Sigmoid colon (tissue), 7 donors: ENCODE measurements at places on chromosomes 12 and 14. TPM values are rescaled to one million over a fixed set of nuclear protein-coding genes. Genes with fewer than 3 reads are reported as not detected.

DNA sequence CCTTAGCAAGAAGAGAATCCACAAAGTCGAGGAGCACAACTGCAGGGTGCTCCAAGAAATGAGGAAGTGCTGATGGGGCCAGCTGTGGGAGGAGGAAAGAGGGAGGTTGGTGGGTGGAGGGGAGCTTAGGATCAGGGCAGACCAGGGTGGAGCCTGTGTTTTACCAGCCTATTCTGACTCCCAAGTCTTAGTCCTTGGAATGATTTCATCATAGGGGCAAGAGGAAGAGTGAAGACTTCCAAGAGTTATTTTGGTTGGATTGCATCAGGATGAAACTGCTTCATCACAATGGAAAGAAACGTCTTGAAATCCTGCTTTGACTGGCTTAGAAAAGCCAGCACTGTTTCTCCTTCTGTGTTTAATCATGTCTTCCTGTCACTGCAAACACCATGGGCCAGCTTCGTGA, 194.0 kb downstream of the DPF3 start:
- DNase-seq: peak; percentile 71
- H3K4me3 ChIP-seq: no peak overlapping the region
- no peaks in the 10 kb centered on the region for H3K36me3 ChIP-seq
- no peak overlapping the region for H3K27ac ChIP-seq
- no peaks in the 10 kb centered on the region for H3K27me3 ChIP-seq

DNA sequence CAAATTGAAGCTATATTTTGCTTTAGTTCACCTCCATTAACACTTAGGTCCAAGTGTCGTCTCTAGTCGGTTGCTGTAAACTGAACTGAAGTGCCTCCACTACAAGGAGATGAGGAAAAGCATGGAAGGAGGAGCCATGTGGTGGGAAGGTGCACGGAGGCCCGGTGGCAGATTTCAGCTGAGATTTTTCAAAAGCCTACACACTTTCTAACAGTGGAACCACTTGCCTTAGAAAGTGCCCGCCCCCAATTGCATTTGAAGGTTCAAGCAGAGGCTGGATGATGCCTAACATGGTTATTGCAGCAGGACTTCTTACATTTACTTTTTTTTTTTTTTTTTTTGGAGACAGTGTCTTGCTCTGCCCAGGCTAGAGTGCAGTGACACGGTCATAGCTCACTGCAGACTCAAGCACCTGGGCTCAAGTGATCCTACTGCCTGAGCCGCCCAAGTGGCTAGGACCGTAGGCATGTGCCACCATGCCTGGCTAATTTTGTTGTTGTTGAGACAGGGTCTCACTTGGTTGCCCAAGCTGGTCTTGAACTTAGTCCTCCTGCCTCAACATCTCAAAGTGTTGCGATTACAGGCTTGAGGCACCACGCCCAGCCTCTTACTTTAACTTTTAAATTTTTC, 27.6 kb downstream of the EML1 start:
- peak overlapping the region; percentile 69 for H3K27ac ChIP-seq
- no peak for DNase-seq
- peaks cover 54% of the 10 kb centered on the region for H3K4me1 ChIP-seq
- no peaks in the 10 kb centered on the region for H3K36me3 ChIP-seq
- H3K27me3 ChIP-seq: no peaks in the 10 kb centered on the region

The MYL6 gene
- total RNA-seq: 9,553 TPM

DNA sequence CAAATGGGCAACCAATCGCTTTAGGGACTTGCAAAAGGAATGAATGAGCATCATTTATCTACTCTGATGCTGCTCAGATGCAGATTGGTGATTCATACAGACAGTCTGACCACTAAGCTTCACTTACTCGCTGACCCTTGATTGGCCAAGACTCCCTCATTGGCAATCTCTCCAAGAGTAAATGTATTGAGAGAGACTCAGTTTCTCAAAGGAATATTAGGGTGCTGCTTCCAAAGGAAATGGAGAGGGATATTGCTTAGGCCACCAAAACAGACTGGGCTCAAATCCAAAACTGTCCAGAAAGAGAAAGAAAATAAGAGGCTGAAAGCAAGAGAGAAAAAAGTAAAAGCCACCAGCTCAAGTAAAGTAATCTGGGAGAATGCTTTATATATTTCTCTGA, 785.2 kb downstream of the GALC start:
- no peaks in the 10 kb centered on the region for H3K27me3 ChIP-seq
- H3K36me3 ChIP-seq: no peaks in the 10 kb centered on the region
- H3K27ac ChIP-seq: no peak overlapping the region
- DNase-seq: no peak
- no peak overlapping the region for H3K4me3 ChIP-seq

GRCh38 chr14:94143239-94143638, 13.8 kb upstream of the IFI27L2 start:
- H3K4me3 ChIP-seq: no peak overlapping the region
- no peaks in the 10 kb centered on the region for H3K27me3 ChIP-seq
- no peaks in the 10 kb centered on the region for H3K4me1 ChIP-seq
- no peak overlapping the region for H3K27ac ChIP-seq

GRCh38 chr12:13173012-13173932, 23.3 kb upstream of the EMP1 start:
- peak; percentile 90 for DNase-seq
- no peak overlapping the region for H3K4me3 ChIP-seq
- H3K36me3 ChIP-seq: no peaks in the 10 kb centered on the region
- peak overlapping the region; percentile 63 for H3K27ac ChIP-seq
- H3K4me1 ChIP-seq: no peaks in the 10 kb centered on the region

- H3K27me3 ChIP-seq: no peaks in the 10 kb centered on the region
- H3K27ac ChIP-seq: no peak overlapping the region
- H3K36me3 ChIP-seq: no peaks in the 10 kb centered on the region
- H3K4me1 ChIP-seq: peaks cover 6% of the 10 kb centered on the region
- H3K4me3 ChIP-seq: no peak overlapping the region
- no peak for DNase-seq
Observed at GRCh38 chr12:107649661-107650061, 35.9 kb upstream of the PWP1 start.

The FAM186B gene
- 0.16 TPM for total RNA-seq

GRCh38 chr14:99544991-99545390, 59.0 kb downstream of the CCDC85C start:
- H3K4me3 ChIP-seq: no peak overlapping the region
- H3K27me3 ChIP-seq: no peaks in the 10 kb centered on the region

GRCh38 chr12:30887226-30887625, 39.3 kb upstream of the TSPAN11 start:
- no peaks in the 10 kb centered on the region for H3K27me3 ChIP-seq
- H3K36me3 ChIP-seq: no peaks in the 10 kb centered on the region
- H3K27ac ChIP-seq: no peak overlapping the region
- H3K4me3 ChIP-seq: no peak overlapping the region

The RHOJ gene
- 28.5 TPM for total RNA-seq

The SLC22A17 gene
- total RNA-seq: 38.8 TPM

The AGAP2 gene
- total RNA-seq: 1.4 TPM

GRCh38 chr12:1328391-1328790, 266.0 kb downstream of the FBXL14 start:
- H3K4me3 ChIP-seq: no peak overlapping the region
- peak; percentile 70 for DNase-seq
- H3K36me3 ChIP-seq: no peaks in the 10 kb centered on the region
- no peaks in the 10 kb centered on the region for H3K27me3 ChIP-seq
- H3K4me1 ChIP-seq: no peaks in the 10 kb centered on the region

The ZNF740 gene
- 15.1 TPM for total RNA-seq

DNA sequence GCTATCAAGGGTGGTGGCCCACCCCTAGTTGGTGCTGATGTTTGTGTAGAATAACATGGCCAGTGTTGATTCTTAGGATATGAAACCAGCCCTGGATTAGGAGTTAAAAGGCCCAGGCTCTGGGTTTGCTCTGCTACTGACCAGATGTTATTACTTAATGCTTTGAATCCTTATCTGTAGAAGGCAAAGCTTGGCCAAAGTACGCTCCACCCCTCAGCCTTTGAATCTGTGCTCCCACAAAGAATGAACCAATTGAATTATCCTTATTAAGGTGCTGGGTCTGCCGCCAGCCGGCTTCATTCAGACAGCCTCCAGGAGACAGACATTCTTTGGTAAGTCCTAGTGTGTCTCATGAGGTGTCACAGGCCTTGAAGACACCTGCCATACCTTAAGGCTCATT, 41.8 kb downstream of the AKAP3 start:
- peaks cover 18% of the 10 kb centered on the region for H3K4me1 ChIP-seq
- no peak for DNase-seq
- H3K4me3 ChIP-seq: no peak overlapping the region
- no peaks in the 10 kb centered on the region for H3K27me3 ChIP-seq
- no peak overlapping the region for H3K27ac ChIP-seq
- peaks cover 14% of the 10 kb centered on the region for H3K36me3 ChIP-seq

- no peak overlapping the region for H3K27ac ChIP-seq
- no peaks in the 10 kb centered on the region for H3K27me3 ChIP-seq
- H3K4me1 ChIP-seq: peaks cover 17% of the 10 kb centered on the region
- H3K36me3 ChIP-seq: no peaks in the 10 kb centered on the region
- DNase-seq: no peak
Observed at GRCh38 chr12:118558941-118559340, 182.6 kb downstream of the SUDS3 start.

DNA sequence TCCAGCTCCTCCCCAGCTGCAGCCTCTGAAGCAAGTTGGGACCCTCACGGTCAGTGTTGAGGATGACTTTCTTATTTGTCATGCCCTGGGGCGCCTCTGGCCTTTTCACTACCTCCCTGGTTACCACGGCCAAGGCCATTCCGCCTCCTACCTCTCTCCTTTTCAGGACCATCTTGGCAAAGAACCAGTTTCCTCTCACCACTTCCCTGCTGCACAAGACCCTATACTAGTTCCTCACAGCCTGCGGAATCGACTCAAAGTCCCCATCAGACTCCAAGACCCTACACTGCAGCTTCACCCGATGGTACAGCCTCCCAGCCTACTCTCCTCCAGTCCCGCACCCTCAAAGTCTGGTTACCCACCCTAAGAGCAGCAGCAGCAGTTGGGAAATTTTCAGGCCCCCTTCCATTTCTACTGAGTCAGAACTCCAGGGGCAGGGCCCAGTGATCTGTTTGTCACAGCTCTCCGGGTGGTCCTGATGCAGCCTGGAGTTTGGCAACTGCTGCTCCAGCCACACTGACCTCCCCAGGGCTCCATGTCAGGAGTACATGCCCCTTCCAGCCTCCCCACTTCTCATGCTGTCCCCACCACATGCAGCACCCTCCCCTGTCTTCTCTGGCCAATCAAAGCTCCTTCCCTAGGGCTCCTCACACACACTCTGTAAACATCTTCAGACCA, 5.4 kb downstream of the VWF start:
- H3K4me1 ChIP-seq: no peaks in the 10 kb centered on the region
- DNase-seq: no peak
- no peaks in the 10 kb centered on the region for H3K27me3 ChIP-seq

DNA sequence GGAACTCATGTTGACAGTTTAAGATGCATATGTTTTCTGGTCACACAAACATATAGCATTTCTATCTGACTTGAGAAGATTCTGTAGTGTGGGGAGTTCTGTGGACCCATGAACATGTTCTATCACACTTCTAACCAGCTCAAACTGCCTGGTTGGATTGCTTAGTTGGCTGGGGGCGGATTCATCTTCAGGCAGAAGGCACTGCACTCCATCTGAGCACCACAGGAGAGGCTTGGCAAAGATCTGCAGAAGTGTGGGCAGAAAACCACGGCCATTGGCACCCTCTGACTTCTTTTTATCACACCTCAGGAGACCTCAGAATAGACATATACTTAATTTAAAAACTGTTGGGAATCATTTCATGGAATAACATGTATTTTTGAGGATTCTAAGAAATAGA, 68.5 kb downstream of the LIN7A start:
- H3K4me1 ChIP-seq: peaks cover 8% of the 10 kb centered on the region
- no peak overlapping the region for H3K27ac ChIP-seq
- no peaks in the 10 kb centered on the region for H3K27me3 ChIP-seq

The POTEG gene
- total RNA-seq: not detected

DNA sequence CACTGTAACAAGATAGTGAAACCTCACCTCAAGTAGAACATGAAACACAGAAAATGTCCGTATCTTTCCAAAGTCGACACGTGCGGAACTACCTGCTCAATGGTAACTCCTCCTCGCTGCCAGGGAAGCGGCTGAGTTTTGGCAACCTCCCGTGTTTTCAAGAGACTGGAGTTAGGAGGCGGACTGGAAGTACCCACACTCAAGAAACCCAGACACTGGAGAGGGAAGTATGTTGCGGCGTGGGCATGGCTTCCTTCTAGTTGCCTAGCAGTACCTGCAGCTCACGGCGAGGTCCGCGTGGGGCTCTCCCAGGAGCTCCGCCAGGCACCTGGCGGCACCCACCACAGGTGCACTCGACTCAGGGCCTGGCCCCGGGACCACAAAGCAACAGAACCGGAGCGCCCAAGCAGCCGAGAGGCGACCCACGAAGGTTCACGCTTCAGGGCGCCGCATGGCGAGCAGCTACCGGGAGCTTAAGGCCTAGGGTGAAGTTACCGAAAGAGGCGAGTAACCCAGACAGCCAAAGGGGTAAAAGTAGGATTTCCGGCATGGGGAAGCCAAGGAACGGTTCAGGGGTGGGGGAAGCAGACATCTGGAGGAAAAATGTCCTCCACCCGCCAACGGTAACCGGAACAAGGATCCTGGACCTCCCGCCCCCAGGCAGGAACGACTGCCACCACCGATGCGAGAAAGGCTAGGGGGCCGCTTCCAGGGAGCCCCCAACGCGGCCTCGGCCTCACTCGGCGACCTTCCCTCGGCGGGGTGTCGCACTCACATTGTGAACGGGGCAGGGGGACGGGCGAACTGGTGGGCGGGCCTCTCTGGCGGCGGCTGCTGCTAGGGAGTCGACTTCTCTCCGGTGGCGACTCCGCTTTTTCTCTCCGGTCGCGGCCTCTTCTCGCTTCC, 608 bp downstream of the PTGES3 start:
- peak; percentile 81 for DNase-seq
- H3K36me3 ChIP-seq: no peaks in the 10 kb centered on the region
- peak overlapping the region; percentile 63 for H3K4me3 ChIP-seq
- H3K4me1 ChIP-seq: peaks cover 48% of the 10 kb centered on the region
- H3K27me3 ChIP-seq: no peaks in the 10 kb centered on the region

The TGM1 gene
- total RNA-seq: not detected

GRCh38 chr12:53069621-53070410, 9.4 kb downstream of the SPRYD3 start:
- peak; percentile 87 for DNase-seq
- H3K4me1 ChIP-seq: peaks cover 70% of the 10 kb centered on the region
- no peaks in the 10 kb centered on the region for H3K27me3 ChIP-seq
- H3K4me3 ChIP-seq: no peak overlapping the region
- peak overlapping the region; percentile 54 for H3K27ac ChIP-seq

The SRRM4 gene
- total RNA-seq: 0.14 TPM
